HFFc6 (cell line): ENCODE measurements at places on chromosomes 2 and 18. TPM values are rescaled to one million over a fixed set of nuclear protein-coding genes. Genes with fewer than 3 reads are reported as not detected.
A peak's percentile ranks its signal among the peaks of the same experiment; 100 is the strongest.

The LYPD6B gene
- total RNA-seq = 20.0 to 86.7 TPM (median 64.9 TPM) in 3 replicates

The RMDN2 gene
- 3.0 to 6.0 TPM (median 5.2 TPM) in 3 replicates for total RNA-seq

The BOD1L2 gene
- not detected in 3 replicates for total RNA-seq

The KCNJ13 gene
- not detected in 3 replicates for total RNA-seq

The SCN7A gene
- 0.02 to 0.03 TPM in 2 of 3 replicates, not detected in the other for total RNA-seq

The SRD5A2 gene
- not detected in 3 replicates for total RNA-seq

The RGPD3 gene
- 0.10 TPM in 1 of 3 replicates, not detected in the others for total RNA-seq

The RRM2 gene
- 79.5 to 167 TPM (median 155 TPM) in 3 replicates for total RNA-seq

The EGR4 gene
- total RNA-seq = not detected in 3 replicates

DNA sequence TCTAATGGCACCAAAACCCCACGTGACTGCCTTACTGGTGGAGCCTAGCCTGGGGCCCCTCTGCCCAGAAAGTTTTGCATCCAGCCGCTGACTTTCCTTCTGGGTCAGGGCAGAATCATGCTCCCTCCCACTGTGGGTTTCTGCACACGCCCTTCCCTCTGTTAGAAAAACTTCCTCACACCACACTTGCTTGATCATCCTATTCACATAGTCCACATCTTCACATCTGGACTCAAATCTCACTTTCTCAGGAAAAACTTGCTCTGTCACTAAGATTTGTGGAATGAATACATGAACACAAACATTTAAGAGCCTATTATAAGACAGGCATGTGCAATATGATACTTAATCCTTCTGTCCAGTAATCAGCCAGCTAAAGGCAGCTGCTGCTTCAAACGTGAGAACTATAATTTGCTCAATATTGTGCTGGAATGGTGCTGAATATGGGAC lies 274.7 kb downstream of the RND3 start:
- H3K4me1 ChIP-seq = peaks cover 49% of the 10 kb centered on the region
- H3K27me3 ChIP-seq = no peaks in the 10 kb centered on the region; the same call in 1 of the 2 replicates
- H3K36me3 ChIP-seq = no peaks in the 10 kb centered on the region
- peak; percentile 38 for DNase-seq
- H3K27ac ChIP-seq = peak overlapping the region; percentile 57

GRCh38 chr2:228282376-228282775 lies 100.9 kb upstream of the SPHKAP start:
- H3K4me1 ChIP-seq = no peaks in the 10 kb centered on the region
- no peak for DNase-seq
- no peak overlapping the region for H3K27ac ChIP-seq

DNA sequence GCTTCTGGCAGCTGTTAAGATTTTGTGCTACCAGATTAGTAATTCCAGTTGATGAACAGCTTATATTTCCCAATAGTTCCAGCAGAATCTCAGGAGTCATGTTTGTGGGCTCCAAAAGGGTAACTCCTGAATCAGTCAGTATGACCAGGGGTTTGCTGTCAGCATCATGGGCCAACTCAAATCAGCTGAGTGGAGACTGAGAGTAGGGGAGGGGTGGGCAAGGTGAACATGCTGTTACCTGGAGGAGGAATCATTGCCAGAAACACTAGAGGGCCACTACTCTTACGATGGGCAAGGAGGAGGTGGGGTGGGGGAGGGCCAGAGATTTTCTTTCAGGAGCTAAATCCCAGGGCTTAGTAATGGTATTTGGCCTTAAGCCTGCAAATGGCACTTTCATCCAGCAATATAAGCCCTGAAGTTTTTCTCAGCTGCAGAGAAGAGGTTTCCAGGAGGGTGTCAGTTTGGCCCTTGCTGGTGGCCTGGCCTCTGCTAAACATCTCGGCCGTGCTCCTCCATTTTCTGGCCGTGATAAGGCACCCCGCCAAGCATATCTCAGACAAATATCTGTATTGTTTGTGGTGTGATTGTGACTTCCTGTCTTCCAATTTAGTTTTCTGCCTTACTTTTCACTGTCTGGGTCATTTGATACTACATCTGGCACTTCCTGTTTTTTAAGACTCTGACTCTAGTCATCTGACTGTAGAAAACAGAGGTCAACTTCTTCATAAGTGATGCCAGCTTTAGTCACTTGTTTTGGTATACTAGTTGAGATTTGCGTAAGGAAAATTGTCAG lies 120.5 kb upstream of the CXCR4 start:
- DNase-seq = no peak
- H3K27ac ChIP-seq = no peak overlapping the region
- H3K27me3 ChIP-seq = no peaks in the 10 kb centered on the region; the same call in 1 of the 2 replicates
- H3K4me1 ChIP-seq = no peaks in the 10 kb centered on the region
- H3K4me3 ChIP-seq = no peak overlapping the region

GRCh38 chr2:156189143-156189542 lies 143.4 kb downstream of the NR4A2 start:
- no peak for DNase-seq

DNA sequence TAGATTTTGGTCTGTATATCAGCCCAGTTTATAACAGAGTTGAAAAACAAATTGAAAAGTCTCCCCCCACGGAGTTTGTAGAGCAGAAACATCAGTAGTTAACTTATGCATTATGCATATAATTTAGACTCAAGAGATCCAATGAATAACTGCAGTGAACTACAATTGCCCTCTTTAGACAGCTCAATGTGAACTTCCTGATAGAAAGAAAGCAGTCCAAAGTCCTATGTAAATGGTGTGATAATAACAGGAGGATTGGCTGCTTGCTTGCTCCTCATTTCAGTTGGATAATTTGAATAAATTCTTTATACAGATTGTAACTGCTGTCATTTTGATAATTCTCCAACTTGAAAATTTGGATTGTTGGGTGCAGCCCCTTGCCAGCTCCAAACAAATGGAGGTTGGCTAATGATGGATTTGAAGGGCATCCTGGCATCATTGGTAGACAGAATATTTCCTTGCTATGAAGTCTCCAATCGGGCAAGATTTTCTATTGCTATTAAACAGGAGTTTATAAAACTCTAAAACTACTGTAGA lies 297.1 kb downstream of the ASXL3 start:
- no peak overlapping the region for H3K4me3 ChIP-seq
- H3K27ac ChIP-seq = no peak overlapping the region
- H3K27me3 ChIP-seq = no peaks in the 10 kb centered on the region; the same call in 1 of the 2 replicates
- no peaks in the 10 kb centered on the region for H3K4me1 ChIP-seq
- no peaks in the 10 kb centered on the region for H3K36me3 ChIP-seq

DNA sequence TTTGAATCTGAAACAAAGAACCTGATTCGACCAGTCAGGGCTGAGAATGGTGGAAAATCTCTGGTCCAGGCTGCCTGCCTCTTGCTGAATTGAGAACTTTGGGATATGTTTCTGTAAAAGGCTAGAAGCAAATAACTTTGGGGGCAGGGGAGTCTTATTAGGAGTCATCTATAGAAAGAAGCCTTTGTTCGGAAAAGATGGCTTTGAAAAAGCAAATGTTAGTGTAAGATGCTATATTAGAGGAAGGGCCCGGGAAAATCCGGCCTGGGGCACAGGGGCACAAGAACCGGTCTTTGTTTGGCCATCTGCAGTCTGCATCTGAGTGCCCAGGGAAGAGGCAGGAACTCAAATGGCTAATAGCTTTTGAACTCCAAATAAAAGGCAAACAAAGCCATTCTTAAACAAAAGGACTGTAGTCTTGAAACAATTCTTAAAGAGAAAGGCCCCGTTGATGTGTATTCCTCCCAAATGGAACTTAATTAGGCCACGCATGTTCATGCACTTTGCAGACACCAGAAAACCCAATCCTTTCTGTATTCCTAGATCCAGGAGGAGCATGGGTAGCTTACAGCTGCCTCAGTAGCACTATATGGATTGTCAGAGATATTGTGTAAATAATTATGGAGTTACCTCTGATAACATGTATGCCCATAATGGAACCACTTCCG lies 180.0 kb upstream of the ARL4C start:
- H3K36me3 ChIP-seq = peaks cover 6% of the 10 kb centered on the region; the same call in 1 of the 2 replicates
- no peak for DNase-seq
- no peaks in the 10 kb centered on the region for H3K27me3 ChIP-seq
- H3K4me1 ChIP-seq = peaks cover 44% of the 10 kb centered on the region

- no peak for DNase-seq
- H3K4me1 ChIP-seq = no peaks in the 10 kb centered on the region
- H3K27ac ChIP-seq = no peak overlapping the region
- H3K4me3 ChIP-seq = no peak overlapping the region
Observed at GRCh38 chr2:16716024-16716423, 50.4 kb upstream of the CYRIA start.

DNA sequence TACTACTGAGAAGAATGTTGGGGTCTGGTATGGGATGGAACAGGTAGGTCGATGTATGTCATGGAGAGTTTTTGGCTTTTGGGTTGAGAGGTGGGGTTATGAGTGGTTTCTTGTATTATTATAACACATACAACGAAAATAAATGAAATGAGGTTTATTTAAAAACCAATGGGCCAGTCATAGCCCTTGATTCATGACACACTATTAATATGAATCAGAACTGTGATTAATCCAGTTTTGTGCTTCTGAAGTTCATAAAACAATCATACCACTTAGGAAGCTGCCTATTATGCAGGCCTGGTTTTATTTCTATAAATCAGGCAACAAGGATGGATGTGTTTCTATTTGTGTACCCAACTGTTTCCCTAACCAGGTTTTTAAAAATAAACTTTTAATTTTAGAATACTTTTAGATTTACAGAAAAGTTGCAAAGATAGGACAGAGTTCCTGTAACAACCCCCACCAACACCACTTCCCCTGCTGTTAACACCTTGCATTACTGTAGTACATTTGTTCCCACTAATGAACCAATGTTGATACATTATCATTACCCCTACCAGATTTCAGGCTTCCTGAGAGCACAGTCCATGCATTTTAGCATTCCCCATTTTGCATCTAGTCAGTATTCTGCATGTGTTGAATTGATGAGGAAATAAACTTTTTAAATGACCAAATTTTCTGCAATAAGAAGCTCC lies 37.5 kb upstream of the NCOA1 start:
- peaks cover 1% of the 10 kb centered on the region; the same call in 1 of the 2 replicates for H3K27me3 ChIP-seq
- peaks cover 50% of the 10 kb centered on the region for H3K4me1 ChIP-seq
- peaks cover 4% of the 10 kb centered on the region; the same call in 1 of the 2 replicates for H3K36me3 ChIP-seq
- H3K4me3 ChIP-seq = peak overlapping the region; percentile 85
